Fibroblast of villous mesenchyme (primary cell): ENCODE measurements at places on chromosomes 4 and X.
A peak's percentile ranks its signal among the peaks of the same experiment; 100 is the strongest.

GRCh38 chr4:96913441-96914080 lies 1073.7 kb downstream of the PDHA2 start:
- no peak for DNase-seq

GRCh38 chrX:15882704-15883539 lies 28.3 kb upstream of the AP1S2 start:
- peak; percentile 53 for DNase-seq

- peak; percentile 47 for DNase-seq
Observed at GRCh38 chrX:150690126-150690525, 3.1 kb upstream of the MTMR1 start.

- DNase-seq: no peak
Observed at GRCh38 chr4:14868426-14869395, 133.6 kb upstream of the CPEB2 start.

- DNase-seq: no peak
Observed at GRCh38 chr4:6444582-6444981, 27.8 kb downstream of the PPP2R2C start.

DNA sequence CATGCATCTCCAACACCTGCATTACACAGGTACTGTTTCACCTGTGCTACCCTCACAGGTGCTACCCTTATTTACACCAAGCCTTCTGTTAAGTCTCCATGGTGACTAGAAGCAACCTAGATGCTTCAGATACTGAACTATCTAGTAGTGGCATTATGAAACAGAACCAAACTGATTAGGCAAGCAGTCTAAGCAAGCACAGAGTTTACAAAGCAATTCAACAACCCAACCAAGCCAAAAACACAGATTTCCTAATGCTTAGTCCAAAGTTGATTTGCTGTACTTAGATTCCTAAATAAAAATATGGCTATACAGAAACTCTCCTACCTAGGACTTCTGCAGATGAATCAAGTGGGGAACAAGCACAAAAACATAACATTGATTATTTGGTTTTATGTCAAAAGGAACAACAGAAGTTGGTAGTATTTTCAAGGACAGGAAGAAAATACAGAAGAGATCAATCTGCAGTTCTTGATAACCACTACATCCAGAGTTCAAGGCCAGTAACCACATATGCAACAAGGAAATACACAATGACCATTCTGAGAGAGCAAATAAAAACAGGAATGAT lies 3.2 kb downstream of the TAPT1 start:
- no peak for DNase-seq

DNA sequence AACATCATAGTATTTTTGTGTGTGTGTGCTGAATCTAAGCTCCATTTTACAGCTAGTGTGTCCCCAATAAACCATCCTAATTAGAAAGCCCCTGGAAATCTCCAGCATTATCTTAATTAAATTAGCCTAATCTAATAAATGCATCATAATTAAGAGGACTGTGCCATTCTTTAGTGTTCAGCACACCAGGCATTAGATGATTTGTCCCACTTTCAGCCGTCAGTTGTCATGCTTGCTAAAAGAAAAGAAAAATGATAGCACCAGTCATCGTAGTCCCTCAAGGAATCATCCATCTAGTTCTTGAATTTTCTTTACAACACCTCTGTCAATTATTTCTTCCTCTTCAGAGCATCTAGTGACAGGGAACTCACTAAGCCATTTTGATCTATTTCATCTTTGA lies 155.9 kb downstream of the PALLD start:
- DNase-seq: no peak

DNA sequence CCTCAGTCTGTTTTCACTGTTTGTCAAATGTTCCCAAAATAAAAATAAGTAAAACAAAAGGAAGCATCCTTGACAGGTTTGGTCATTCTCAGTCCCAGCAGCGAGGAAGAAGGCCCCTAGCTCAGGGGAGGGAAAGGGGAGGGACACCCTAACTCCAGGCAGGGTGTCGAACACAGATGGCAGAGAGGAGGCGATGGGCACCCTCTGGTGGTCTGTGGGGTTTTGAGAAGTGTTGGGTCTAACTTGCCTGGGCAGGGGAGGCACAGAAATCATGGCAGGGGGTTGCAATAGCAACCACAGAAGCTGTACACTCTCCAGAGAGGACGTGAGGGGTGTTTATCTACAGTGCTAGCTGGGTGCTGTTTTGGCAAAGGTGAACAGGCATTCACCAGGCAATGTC lies 229.8 kb upstream of the SFRP2 start:
- no peak for DNase-seq

DNA sequence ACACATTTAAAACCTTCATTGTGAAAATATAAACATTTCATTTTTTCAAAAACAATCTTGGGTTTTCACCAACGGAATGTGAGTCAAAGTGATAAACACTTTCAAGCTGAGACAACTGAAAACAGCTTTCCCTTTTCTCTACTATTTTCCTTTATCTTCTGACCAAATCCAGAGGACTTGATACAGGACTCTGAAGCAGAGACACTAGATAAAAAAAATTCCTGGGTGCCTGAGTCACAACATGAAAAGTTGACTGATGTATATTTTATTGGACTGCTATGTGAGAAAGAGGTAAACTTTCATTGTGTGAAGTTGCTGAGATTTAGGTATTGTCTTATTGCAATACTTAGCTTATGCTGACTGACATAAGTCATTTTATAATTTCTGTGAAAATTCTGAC lies 411.2 kb downstream of the SPOCK3 start:
- DNase-seq: no peak

GRCh38 chrX:104325213-104325585 lies 70.5 kb upstream of the ESX1 start:
- DNase-seq: no peak

DNA sequence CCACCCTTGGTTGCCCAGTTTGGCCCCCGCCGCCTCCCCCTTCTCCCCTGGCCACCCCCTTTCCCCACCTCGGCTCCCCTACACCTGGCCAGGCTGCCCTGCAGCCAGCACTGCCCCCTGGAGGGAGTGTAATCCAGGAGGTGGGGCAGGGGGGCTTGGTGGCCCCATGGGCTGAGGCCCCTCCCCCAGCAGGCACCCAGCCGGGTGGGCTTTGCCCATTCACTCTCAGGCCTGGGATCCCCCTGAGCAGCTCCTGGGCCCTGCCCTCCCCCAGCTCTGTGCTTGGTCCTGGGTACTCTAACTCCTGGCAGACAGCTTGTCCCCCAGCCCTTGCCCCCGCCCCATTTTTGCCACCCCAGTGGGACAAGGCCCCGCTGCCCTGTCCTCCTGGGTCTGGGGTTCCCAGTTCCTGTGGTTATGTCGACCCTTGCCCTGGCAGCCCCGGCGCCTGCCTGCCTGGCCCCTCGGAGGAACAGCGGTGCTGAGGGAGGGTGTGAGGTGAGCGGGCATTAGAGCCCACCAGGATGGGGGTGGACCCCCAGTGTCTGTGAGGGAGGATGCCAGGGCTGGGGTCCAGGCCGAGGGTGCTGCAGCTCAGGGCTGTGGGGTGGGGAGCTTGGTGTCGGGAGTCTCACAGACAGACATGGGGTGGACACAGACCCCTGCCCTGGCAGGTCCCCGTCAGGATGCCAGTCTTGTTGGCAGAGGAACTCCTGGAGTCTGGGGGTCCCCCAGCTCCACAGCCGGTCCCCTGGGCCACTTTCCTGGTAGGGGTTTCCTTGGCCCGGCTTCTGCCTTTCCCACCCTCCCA lies 10.2 kb downstream of the NAT8L start:
- no peak for DNase-seq

- no peak for DNase-seq
Observed at GRCh38 chr4:18106620-18107019, 85.1 kb upstream of the LCORL start.

GRCh38 chrX:136691028-136691809 lies 43.3 kb downstream of the CD40LG start:
- DNase-seq: no peak

DNA sequence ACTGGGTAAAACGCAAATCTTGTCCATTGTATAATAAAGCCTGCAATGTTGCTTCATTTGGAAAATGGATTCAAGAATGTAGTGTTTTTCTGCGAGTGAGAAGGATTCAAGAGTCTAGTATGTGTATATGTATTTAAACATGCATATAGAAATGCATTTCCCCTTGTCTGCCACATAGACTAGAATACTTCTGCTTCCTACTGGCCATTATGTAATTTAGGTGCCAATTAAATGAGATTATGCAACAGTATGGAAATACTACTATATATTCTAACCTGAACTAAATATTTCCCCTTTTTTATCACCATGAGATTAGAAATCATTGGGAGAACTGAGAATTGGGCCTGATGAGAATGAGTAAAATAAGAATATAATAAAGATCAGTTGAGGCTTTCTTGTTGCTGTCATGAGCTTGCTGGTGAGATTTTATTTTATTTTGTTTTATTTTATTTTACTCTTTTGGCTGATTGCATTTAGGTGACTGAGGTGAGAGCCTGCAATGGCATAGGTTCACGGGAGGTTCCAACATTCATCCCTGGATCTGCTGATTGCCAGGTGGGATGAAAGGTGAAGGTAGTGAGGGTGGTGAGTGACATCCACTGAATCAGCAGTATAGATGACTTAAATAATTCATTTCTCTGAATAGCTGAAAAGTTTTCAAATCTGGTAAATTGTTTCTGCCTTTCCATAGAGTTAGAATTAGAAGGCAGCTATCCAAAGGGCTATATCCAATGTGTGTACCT lies 95.6 kb upstream of the SLC4A4 start:
- DNase-seq: no peak

- no peak for DNase-seq
Observed at GRCh38 chr4:165774326-165774725, 98.7 kb upstream of the TLL1 start.

DNA sequence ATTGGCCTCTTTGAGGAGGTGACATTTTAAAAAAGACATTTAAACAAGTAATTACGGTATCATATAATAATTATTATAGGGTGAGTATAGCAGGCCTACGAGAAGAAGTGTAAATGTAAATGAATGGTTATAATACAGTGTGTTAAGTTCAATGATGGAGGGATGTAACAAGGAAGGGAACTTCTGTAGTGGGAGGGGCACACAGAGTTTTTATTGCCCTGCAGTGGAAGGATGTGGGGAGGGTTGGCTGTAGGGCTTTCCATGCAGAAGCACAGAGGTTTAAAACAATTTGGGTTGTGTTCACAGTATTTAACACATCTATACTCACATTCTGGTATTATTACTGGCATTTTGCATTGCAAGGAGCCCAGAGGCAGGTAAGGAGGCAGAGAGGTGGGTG lies 41.1 kb downstream of the AFF1 start:
- no peak for DNase-seq

DNA sequence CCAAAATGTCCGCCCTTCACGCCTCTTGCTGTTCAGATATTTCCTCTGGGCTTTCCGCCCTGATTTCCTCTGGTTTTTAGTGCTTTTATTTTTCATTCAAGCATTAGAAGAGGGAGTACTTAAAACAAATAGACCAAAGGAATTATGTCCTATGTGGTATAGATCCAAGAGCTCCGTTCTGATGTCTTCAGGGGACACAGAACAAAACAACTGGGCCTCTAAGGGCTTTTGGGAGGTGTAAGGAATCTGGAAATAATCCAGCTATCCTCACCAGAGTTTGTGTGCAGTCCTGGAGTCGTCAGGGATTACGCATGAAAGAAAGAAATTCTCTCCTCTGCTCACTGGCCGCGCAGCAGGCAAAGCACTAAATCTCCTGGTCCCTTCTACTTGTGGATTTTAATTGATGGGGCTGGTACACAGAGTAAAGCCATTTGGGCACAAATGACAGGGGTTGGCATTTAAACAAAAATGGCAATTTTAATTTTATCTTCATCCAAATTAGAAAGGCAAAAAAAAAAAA lies 999.2 kb downstream of the ADGRL3 start:
- no peak for DNase-seq

DNA sequence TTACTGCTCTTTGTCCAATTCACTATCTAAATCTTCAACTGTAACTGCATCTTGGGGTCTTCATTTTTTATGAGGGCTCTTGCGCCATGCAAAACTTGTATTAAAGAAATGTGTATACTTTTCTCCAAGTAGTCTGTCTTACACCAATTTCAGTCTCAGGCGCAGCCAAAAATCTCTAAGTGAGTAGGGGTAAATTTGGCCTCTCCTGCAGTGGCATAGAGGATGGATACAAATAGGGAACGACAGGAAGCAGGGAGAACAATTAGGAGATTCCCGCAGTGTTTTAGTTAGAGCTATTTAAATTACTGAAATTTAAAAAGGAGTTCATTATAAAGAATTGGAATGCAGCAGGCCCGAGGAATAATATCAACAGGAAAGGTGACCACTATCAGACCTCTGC lies 30.2 kb downstream of the DMP1 start:
- DNase-seq: no peak

GRCh38 chrX:80810365-80810978 lies 795 bp upstream of the BRWD3 start:
- no peak for DNase-seq

- no peak for DNase-seq
Observed at GRCh38 chrX:138008281-138008680, 442.4 kb downstream of the ZIC3 start.

DNA sequence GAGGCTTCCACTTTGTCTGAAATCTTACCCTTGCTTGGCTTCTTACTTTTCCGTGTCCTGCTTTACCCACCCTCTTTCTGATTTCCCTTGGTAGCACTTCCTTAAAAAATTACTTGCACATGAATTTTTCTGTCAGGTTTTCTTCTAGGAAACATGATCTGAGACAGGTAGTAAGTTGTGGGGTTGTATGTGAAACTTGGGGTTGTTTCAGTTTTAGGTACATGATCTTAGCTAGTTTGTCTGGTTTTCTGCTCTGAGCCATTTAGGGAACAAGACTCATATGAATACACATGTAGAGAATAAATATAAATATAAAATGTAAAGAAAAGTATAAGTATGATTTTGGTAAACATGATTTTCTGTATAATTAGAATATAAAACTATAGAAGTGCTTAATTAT lies 17.4 kb upstream of the ARMCX2 start:
- DNase-seq: no peak

GRCh38 chrX:12080265-12080664 lies 58.0 kb upstream of the FRMPD4 start:
- peak; percentile 53 for DNase-seq

- peak; percentile 68 for DNase-seq
Observed at GRCh38 chr4:1187182-1187581, 14.8 kb upstream of the SPON2 start.

DNA sequence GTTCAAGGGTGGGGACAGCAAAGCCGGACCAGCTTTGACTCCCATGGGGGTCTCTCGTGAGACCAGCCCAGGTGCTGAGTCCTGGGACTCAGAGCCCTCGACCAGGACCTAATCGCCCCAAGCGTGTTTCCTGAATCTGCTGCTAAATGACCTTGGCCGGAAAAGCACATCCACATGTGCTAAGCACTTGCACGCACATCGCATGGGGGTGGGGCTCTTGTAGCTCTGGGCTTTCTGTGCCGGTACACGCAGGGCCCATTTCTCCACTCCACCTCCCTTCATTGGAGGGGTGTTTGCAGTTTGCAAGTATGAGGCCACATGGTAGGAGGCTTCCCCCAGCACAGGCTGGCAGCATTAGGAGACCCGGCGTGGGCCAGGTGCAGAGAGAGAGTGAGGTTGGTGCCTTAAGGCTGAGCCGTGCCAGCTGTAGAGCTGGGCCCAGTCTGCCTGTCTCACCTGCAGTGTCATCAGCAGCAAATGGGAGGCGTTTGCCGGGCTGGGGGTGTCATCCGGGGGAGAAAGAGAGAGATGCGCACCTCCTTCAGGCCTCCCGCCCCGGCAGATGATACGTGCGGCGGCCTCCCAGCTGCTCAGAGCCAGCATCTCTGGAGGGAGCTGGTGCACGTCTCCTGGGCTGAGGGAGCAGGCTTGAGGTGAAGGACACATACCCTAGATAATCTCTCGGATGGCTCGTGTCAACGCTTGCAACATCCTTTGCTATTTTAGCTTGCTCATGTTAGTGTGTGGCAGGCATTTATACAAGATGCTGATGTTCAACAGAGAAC lies 45.2 kb upstream of the CLCN4 start:
- DNase-seq: peak; percentile 50

GRCh38 chrX:39855748-39856129 lies 242.0 kb downstream of the BCOR start:
- peak; percentile 11 for DNase-seq
